AG09309 (cell line): ENCODE measurements at places on chromosomes 4 and X.
A peak's percentile ranks its signal among the peaks of the same experiment; 100 is the strongest.

DNA sequence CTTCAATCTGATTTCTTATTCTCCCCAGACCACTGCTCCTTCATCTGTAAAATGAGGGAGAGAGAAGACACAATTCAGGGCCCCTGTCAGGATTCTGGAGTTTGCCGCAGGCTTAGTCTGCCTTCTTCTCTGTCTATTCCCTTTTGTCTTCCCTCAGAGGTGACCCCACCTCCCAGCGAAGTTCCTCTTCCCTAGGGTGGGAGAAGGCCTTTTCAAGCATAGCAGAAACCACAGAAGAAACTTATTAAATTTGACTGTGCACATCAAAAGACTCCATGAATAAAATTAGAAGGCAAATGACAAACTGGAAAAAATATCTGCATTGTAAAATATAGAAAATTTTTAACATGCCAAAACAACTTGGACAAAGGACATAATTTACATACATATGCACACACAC is 148.8 kb downstream of the HNRNPD start:
- no peak for DNase-seq

GRCh38 chrX:24858004-24858746 is 157.6 kb downstream of the ARX start:
- no peak for DNase-seq

- DNase-seq: no peak
Observed at GRCh38 chrX:38505583-38505982, 55.8 kb upstream of the TSPAN7 start.

DNA sequence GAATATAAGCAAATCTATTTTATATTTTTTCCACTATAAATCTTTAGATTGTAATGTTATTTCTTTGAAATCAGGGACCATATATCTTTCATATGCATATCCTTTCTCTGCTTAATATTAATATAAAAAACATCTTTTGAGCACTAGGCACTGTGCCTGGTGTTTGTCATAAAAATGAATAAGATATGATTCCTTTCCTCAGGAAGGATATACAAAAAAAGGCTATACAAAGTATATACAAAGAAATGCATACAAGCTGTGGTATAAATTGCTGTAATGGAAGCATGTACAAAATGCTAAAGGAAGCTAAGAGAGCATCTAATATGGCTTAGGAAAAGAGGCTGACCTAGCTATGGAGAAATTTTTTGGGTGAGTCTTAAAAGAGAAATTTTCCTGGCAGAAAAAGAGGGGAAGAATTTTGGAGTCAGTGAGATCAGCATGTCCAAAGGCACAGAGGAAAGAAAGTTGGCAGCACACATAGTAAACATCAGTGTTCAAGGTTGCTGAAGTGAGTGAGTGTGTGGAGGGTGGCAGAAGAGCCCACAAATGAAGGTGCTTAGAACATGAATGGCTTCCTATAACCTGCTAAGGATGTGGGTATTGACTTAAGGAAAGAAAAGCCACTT is 500.0 kb downstream of the SPRY1 start:
- DNase-seq: no peak

DNA sequence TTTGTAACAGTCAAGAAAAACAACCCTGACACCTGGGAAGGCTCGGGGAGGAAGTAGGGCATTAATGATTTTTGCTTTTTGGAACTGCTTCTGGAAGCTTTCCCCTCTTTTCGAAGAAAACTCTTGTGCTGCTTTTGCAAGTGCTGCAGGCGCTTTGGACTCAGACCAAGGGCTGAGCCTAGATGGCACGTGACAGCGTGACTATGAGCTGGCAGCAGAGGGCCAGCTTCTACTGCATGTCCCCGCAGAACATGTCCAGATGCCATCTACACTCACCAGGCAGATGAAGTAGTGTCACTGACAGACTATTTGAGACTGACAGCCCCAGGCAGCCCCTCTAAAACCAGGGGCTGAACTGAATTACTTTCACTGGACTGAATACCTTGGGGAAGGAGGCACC is 6.2 kb downstream of the NR0B1 start:
- no peak for DNase-seq

DNA sequence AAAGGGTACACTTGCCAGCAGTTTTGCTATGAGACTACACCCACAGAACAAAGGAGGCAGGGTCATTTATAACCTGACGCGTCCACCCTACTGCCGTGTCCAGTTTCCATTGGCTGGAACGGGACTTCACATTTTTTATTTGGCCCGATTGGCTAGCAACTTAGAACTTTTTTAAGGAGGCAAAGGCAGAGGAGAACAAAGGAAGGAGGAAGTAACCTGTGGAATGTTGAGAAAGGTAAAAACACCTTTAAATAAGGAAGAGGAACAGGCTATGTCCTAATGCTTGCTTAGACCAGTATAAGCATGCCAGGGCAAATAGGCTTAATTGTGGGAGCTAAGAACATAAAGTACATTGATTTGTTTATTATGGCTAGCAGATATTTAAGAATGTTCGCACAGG is 18.7 kb downstream of the KDM6A start:
- no peak for DNase-seq

GRCh38 chr4:8238036-8238511 is 31.5 kb upstream of the HTRA3 start:
- no peak for DNase-seq

DNA sequence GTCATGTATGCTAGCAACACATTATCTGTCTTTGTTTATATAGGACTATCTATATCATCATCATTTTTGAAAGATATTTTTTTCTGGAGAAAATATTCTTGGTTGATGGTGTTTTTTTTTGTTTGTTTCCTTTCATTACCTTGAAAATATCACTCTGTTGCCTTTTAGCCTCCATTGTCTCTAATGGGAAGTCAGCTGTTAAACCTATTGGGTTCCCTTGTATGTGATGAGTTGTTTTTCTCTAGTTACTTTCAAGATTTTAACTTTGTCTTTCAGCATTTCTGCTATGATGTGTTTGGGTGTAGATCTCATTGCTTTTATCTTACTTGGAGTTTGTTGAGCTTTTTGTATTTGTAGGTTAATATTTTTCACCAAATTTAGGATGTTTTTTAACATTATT is 124.4 kb downstream of the EDA start:
- DNase-seq: no peak

DNA sequence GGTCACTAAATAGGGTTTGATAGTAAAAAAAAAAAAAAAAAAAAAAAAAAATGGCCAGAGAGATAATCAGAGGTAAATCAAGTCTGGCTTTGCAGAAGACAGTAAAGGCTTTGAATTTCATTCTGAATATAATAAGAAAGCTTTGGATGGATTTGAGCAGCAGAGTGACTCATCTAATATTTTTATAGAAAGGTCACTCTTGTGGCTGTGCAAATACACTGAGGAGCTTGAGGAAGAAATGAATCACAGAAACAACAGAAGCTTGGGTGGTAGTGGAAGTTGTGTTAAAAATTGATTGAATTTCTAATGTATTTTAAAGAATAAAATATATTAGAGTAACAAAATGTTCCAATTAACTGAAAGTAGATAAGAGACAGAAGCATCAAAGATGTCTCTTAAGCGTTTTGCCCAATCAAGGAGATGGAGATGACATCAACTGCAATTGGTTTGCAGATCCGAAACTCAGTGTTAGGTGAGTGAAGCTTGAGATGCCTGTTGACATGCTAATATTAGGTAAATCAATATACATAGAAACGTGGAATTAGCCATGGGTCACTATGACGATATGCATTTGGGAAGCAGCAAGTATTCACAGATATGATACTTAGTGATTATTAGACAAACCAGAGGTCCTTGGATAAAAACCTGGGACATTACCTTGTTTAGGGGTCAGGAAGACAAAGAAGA is 280.5 kb downstream of the GPM6A start:
- peak; percentile 51 for DNase-seq

DNA sequence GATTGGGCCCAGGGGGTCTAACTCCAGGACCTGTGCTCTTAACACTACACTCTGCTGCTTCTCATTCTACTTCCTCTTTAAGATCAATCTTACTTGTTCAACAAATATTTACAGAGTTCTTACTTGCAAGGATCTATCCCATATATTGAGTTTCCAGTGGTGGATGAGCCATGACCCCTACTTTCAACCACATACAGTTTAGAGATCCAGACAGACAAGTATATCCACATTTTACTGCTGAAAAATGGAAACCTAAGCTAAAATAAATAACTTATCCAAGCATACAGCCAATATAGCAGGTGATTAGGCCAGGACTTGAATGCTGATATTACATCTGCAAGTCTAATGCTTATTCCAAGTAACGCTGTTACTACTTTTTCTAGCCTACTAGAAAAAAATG is 18.7 kb downstream of the TMEM150C start:
- no peak for DNase-seq

- DNase-seq: no peak
Observed at GRCh38 chr4:107856901-107857300, 32.2 kb downstream of the SGMS2 start.

DNA sequence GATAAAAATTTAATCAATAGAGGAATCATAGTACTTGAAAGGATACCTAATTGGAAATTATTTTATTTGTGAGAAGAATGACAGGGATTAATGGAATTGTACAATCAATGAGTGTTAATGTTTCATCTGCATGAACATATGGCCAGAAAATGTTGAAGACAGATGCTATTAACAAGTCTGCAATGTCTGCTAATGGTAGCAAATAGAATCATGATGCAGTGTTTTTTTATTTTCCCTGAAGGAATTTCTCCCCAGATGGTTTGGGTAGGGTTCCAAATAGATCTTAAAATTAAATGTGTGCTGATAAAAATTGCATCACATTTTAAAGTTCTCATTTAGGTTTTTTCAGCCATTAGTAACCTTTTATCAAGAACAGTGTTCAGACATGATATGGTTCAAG is 291.3 kb upstream of the TRAM1L1 start:
- DNase-seq: no peak

DNA sequence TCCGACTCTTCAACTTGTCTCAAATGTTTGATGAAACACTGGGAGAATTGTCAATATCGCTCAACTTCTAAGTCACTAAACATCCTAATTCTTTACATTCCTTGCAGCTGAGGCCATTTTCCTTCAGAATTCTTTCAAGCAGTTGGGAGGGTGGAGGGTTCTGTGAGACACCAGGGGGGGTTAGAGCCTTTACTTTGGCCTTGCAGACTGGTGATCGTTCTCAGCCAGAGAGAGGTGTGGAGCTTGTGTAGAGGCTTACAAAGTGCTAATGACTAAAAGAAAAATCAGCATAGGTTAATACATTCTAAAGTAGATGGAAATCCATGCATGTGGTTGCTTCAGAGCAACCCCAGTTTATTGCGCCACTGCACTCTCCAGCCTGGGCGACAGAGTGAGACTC is 21.3 kb upstream of the SOX3 start:
- DNase-seq: no peak

DNA sequence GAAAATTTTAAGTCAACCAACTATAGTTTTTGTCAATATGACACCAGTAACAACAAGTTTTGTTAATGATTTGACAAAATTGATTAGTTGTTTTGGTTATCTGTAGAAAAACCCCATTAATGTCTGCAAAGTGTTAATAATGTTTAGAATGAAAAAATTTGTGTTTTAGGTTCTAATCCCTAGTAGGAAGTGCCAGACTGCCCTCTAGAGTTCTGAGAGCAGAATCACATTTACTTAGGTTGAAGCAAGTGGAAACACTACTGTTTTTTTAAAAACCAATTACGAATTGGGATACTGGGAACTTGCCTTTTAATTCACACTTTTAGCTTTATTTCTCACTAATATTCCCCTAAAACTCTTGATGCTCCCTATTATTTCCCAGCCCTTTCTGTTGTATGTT is 101.1 kb upstream of the CYLC1 start:
- DNase-seq: no peak

DNA sequence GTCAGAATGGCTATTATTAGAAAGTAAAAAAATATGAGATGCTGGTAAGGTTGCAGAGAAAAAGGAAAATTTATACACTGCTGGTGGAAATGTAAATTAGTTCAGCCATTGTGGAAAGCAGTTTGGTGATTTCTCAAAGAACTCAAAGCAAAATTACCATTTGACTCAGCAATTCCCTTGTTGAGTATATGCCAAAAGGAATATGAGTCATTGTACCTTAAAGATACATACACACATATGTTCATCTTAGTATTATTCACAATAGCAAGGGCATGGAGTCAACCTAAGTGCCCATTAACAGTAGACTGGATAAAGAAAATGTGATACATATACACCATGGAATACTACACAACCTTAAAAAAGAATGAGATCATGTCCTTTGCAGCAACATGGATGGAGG is 148.2 kb downstream of the COMMD8 start:
- DNase-seq: no peak

- DNase-seq: peak; percentile 71
Observed at GRCh38 chr4:127870688-127871087, 10.0 kb upstream of the PLK4 start.

DNA sequence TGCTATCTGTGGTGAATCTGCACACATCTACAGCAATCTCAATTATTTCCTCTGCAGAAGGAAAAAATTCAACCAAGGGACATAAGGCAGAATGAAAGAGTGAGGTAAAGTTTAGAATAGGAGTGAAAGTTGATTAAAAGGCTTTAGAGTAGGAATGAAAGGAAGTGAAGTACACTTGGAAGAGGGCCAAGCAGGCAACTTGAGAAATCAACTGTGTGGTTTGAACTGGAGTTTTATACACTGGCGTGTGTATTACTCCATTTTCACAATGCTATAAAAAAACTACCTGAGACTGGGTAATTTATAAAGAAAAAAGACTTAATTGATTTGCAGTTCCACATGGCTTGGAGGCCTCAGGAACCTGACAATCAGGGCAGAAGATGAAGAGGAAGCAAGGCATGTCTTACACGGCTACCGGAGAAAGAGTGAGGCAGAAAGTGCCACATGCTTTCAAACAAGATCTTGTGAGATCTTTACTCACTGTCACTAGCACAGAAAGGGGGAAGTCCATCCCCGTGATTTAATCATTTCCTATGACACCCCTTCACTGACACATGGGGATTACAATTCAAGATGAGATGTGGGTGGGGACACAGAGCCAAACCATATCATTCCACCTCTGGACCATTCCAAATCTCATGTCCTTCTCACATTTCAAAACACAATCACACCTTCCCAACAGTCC is 234.8 kb downstream of the IL15 start:
- no peak for DNase-seq

GRCh38 chr4:189060104-189060503 is 880.6 kb upstream of the FRG1 start:
- DNase-seq: peak; percentile 37

- no peak for DNase-seq
Observed at GRCh38 chr4:43693876-43694275, 754.7 kb downstream of the KCTD8 start.

DNA sequence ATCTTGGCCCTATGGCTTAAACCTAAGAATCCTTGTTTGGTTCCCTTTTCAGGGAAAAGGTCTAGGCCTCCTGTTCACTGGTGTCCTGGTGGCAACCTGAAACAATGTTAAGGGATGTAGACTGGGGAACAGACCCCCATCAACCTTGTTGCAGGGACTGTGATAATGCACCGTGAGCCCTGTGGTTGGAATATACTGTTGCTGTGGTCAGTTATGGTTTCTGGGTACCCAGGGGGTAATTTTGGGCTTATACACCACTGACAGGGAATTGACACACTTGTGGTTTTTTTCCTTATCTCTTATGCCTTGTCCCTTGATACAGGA is 64.0 kb upstream of the WDR1 start:
- DNase-seq: no peak

DNA sequence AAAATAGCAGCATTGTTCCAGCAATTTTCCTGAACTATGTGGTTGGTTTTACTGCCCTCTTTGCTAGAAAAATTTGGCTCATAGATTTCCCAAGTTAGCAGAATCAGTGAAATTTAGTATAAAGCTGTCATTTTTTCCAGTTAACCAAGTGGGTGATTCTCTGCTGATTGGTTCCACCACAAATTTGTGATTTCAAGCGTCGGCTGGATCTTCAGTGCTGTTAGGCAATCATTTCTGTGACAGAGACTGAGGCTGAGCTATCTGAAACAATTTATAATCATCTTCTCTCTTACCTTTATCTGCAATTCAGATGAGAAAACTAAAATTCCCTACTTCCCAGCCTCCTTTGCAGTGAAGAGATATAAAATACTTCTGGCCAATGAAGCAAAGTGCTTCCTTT is 68.6 kb upstream of the OTUD4 start:
- DNase-seq: no peak
